Stimulated activated CD8-positive, alpha-beta memory T cell treated with anti-CD3 and anti-CD28 coated beads, Interleukin-4, amount 100 ng/mL, for 1 hour (primary cell): ENCODE measurements at places on chromosomes 13 and 19.

GRCh38 chr19:21474671-21475181, 30.7 kb upstream of the ZNF429 start:
- DNase-seq, result peak; percentile 61

DNA sequence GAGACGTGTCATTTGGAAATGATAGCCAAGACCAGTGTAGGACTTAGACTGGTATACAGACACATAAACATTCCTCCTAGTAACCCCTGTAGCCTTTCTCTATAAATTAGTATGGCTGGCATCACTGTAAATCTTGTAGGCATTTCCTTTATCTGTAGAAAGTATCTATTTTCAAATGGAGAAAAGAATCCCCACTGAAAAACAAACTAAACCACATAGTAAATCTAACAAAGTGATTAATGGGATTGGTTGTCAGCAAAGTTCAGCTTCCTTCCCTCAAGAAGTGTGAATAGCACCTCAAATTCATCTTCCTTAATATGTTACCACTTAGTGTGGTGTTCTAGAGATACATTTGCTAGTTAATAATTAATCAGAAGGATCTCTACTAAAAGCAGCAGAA, 119.4 kb upstream of the NBEA start:
- no peak for DNase-seq

DNA sequence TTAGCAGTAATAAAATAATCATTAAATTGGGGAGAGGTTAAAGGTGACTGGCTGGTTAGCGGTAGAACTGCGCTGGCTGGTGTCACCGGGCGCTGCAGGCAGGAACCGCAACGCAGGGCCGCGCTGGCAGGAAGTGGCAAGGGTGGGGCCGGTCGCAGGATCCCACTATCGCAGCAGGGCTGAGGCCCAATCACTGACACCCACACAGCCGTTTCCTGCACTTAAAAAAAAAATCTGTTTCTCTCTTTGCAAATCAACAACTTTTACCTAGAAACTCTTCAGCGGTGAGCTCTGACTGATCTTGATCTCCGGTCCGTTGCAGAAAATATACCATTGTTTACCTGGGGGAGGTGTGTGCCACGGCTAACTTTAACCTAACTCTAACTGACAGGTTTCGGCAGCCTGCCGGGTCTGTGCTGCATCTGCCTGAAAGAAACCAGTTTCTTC, 46.9 kb downstream of the KLF2 start:
- DNase-seq, result peak; percentile 73

GRCh38 chr13:44230071-44230470, 143.6 kb upstream of the SERP2 start:
- no peak for DNase-seq

GRCh38 chr13:25915840-25916518, 135.8 kb downstream of the SHISA2 start:
- DNase-seq, result no peak

- DNase-seq, result no peak
These were observed 1.1 kb downstream of the ATG4D start for GRCh38 chr19:10544753-10545251.

GRCh38 chr13:22091222-22091970, 420.5 kb downstream of the FGF9 start:
- DNase-seq, result no peak

DNA sequence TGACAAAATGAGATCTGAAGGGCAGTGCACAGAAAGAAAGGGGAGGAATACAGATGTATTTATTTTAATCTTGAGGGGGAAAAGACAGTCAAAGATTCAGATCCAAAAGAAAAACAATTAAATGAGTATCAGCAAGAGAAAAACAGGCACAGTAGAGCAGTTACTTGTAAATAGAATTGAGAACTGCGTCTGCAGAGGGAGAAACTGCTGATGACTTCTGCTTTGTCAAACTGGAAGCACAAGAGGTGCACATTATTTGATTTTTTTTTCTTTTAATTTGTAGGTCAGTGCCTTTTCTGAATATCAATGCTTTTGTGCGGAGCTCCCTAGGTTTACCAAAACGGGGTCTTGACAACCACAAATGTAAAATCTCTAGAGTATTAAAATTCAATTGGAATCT, 37.3 kb downstream of the EFNB2 start:
- no peak for DNase-seq

GRCh38 chr13:46106839-46107371, 2.1 kb upstream of the CPB2 start:
- DNase-seq, result no peak

DNA sequence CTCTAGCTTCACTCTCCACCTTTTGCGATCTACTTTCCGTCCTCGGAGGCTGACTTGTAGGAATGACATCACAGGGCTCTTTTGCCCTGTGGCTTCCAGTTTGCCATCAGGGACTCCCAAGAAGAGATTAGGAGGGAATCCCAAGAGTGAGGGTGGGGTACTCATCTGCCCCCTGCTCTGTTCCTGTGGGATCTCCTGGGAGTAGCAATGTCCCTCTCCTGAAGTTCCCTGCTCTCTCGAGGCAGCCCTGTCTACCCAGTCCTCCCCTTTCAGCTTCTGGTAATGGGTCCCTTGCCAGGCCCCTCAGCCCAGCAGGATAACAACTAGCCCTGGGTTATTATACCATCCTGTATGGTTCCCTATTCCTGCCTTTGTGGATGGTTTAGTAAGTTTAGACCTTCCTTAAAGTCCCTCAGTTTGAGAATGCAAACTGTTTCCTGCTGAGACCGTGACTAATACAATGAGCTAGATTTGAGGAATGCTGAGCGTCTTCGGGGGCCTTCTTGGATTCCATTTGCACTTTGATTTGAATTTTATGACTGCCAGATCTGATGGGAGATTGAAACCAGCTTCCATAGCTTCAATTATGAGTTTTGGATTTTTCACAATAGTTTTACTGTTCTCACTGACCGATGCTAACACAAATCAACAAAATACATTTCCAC, 73.7 kb upstream of the IPO5 start:
- DNase-seq, result no peak

DNA sequence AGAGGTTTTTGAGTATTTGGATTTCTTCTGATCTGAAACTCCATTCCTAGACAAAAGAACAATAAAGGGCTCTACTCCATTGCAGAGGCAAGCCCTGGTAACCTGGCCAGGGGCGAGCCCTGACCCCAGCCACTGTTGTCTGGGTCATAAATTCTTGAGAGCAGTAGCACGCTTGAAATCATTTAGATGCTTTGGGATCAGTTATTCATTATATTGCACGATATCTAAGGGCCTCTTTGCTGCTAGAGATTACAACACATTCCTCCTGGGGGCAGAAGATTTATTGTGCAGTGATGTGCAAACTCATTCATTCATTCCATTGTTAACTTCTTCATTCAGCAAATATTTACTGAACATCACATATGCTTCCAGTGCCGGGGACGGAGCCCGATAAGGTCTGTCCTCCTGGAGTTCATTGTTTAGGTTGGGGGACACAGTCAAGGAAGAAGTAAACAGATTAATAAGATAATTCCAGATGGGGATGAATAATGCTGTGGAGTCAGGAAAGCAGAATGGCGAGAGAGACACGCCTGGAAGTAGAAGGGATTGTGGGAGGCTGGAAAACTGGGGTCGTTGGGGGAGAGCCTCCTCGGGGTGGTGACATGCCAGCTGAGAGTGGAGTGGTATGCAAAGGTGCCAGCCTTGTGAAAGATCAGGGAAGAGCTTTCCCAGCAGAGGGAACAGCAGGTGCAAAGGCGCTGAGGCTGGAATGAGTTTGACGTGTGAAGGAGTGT, 34.9 kb downstream of the SIPA1L3 start:
- no peak for DNase-seq

DNA sequence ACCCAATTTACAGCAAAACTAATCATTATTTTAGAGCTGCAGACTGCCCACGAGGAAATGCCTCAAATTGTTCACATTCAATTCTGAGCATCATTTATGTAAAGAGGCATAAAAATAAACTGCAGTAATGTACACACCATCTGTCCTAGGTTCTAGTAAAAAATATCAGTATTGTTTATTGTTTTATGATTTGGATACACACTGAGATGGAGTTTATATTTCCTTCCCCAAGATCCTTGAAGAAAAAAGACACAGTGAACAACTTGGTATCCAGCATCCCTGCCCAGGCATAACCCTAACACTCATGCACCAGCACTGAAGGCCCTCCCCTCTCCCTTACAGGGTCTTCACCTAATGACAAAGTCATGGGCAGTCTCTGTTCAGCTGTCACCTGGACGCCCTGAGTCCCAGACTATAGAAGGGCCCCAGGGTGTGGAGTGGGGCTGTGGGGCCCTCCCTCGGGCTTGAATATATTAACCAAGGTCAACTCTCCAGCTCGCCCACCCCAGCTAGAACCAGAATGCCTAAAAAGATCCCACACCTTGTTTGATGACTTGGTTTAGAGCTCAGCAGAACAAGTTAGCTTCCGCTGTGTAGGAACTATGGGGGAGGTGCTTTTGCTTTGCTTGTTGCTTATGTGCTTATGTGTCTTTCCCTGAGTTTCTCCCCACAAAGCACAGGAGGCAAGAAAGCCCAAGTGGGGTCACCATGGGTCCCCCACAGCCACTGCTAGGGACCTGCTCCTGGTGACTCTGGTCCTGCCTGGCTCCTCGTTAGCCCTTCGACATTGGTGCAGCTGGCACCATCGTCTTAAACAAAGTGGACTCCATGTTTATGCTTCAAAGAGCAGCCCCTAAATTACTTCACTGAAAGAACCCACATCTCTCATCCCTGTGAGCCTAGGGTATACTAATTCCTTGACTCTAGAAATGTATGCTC, 111.1 kb downstream of the COL4A1 start:
- no peak for DNase-seq

GRCh38 chr13:90105849-90106496, 1241.5 kb upstream of the MIR17HG start:
- no peak for DNase-seq

DNA sequence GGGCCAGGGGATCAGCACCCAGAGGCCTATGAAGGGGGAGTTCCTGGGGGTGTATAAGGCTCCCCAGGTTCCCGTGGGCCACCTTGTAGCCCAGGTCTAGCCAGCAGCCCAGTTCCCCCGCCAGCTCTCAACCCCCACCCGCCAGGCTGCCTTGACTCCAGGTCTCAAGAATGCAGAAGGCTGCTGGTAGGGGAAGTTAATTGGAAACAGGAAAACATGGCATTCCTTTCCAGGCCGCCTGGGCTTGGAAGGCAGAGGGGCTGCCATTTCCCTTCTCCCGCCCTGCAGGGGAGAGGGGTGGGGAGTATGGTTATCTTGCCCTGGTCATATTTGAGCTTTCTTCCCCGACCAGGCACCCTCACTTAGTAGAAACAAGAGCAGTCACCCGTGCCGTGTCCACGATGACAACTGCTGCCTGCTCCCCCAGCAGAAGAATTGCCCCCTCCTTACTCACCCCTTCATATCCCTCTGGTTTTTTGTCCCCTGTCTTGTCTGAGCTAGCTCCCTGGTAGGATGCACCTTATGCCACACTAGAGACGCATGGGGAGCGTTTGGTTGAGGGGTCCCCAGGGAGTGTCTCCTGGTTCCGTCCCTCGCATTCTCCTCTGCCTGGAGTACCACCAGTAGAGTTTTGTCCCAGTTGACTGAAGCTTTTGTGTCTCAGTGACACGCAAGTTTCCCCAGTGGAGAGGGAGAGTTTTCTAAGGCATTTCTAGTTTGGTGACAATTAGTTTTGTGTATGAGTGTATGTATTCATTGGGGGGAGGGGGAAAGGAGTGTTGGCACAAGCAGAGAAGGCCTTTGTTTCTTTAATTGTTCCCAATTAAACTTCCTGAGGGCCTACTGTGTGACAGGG, 4.5 kb downstream of the BICRA start:
- DNase-seq, result no peak

DNA sequence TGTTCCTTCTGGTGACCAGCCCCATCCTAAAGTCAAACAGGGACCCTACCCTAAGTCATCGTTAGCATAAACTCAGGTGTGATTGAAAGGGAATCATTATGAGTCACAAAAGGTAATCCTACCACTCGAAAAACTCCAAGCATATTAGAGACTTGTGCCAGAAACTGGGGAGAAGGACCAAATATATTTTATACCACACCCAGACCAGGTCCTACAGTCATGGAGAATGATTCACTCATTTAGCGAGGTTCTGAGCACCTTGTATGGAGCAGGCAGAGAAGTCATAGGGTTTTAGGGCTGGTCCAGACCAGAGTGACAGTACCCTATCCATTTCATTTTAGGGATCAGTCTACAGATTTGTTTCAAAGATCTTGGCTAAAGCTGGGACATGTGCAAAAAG, 149.5 kb downstream of the SLC7A1 start:
- DNase-seq, result no peak

GRCh38 chr13:112891477-112892401, 77.3 kb upstream of the MCF2L start:
- DNase-seq, result no peak

- DNase-seq, result no peak
These were observed 27.2 kb upstream of the CALM3 start for GRCh38 chr19:46573679-46574498.

- no peak for DNase-seq
These were observed 640.1 kb upstream of the KLF12 start for GRCh38 chr13:74774264-74774663.

GRCh38 chr13:43631106-43631505, 155.7 kb downstream of the ENOX1 start:
- no peak for DNase-seq

DNA sequence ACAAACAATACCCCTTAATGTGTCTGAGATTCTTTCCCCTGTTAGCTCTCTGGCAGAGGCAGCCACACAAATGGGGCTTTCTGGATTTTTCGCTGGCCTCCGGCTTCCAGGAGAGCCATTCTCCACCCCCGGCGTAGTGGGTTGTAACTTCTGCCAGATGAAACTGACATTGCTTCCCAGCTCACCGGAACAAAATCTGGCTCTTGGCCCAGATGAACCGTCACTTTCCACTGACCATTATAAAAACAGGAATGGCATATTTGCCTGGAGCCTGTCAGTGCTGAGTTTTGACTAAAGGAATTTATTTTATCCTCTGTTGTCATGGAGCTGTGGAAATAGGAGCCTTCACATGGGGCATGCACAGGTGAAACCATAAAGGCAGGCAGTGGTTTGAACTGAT, 120.6 kb upstream of the GPR12 start:
- no peak for DNase-seq

DNA sequence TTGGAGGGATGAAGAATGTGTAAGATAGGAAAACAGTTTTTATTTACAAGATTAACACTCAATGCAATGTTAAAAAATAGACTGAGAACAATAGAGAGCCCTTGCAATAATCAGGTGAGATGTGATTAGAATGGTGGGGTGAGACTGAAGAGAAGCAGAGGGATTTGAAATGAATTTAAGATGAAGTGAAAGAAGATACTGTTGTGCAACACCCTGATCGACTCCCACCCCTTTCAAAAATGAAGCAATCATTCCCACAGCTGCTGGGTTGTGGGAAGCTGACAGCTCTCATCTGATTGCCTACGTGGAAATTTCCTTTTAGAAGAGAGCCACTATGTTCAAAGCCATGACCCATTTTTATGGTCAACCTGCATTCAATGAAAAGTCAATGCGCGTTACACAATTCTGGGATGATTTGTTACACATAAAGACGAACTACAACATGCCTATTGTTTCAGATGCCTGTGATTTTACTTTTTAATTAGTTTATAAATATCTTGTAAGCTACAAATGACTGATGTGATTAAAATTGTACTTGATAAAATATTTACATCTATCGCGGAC, 1374.8 kb downstream of the PCDH9 start:
- no peak for DNase-seq

GRCh38 chr13:57326532-57326931, 159.5 kb downstream of the PRR20E start:
- DNase-seq, result no peak
